ENCODE measurements at places on chromosomes 7 and 10. TPM values are rescaled to one million over a fixed set of nuclear protein-coding genes. Genes with fewer than 3 reads are reported as not detected.

Gene FFAR4
- total RNA-seq = 88.1 TPM

Gene TSPAN12
- total RNA-seq = 32.6 TPM

Gene VKORC1L1
- 12.0 TPM for total RNA-seq

Gene GNGT1
- total RNA-seq = not detected

Gene ASB13
- total RNA-seq = 32.6 TPM

Gene ICA1
- total RNA-seq = 22.6 TPM

All from HT-29 (cell line).